ENCODE measurements at places on chromosomes 12 and 14.

DNA sequence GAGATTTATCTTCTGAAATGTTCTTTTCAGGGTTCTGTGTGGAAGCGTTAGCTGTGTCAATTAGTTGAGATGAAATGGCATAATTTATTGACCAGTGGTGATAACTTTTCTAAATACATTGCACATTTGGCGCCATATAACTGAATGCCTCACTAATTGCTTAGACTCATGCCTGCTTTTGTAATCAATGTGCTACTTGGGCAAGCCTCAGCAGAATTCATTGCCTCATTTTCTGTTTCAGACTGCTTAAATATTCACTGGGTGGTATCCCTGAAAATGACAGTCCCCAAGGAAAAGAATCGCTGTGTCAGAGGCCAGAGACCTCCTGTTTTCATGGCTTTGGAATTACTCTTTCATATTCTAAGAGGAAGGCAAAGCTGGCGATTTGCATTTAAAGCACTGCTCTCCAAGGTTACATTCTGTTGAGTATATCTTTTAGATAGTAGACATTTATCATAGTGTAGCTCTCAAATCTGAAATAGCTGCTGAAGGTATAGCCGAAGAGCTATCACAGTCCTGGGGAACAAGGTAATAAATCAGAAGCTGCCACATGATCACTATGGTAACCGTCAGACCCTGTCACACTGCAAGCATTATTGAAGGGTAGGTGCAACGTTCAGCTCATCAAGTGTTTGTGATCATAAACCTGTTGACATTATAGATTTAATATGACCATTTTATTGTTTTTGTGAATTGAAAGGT lies 297.3 kb upstream of the E2F7 start:
- no peak for DNase-seq

- no peak for DNase-seq
Measured at GRCh38 chr12:94706250-94706661, 55.9 kb upstream of the TMCC3 start.

GRCh38 chr14:59538936-59539335 lies 37.7 kb downstream of the CCDC175 start:
- DNase-seq, result no peak

- DNase-seq, result peak; percentile 48
Measured at GRCh38 chr14:32077081-32078022, at the start of gene ARHGAP5. Gene ARHGAP5 (plus strand): TSS chr14:32077304. CDS start chr14:32090670, 13,366 bp downstream.

GRCh38 chr14:43855556-43855955 lies 651.5 kb downstream of the FSCB start:
- DNase-seq, result no peak

DNA sequence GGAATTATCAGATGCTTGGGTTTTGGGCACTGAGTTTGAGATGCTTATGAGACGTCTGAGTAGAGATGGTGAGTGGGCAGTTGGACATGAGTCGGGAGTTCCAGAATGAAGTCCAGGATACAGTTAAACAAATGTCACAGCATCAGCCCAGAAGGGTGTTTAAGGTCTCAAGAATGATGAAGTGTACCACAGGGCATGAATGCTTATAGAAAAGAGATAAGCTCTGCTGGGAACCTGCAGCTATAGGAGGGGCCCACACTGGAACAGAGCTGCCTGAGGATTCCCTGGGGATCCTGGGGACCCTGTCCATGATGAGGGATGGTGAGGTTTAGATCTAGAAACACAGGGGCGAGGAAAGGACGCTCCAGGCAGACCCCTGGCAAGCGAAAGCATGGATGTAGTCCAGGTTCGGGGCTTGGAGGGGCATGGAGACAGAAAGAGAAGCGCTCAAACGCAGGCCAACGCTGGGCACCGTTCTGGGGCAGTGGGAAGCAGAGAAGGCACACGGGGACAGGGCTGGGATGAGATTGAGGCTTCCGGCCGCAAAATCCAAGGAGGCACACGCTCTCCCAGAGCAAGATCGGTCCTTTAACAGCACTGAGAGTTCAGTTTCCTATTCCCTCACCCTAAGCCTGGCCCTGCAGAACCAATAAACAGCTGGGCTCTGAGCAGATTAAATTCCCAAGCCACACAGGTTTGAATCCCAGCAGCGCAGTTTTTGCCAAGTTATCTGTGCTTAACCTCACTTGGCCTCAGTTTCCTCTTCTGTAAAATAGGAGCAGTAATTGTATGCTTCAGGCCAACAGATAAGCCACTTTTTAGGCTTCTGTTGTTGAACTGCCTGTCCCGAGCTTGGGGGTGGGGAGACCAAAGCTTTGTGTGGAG lies 52.9 kb downstream of the EID3 start:
- no peak for DNase-seq

DNA sequence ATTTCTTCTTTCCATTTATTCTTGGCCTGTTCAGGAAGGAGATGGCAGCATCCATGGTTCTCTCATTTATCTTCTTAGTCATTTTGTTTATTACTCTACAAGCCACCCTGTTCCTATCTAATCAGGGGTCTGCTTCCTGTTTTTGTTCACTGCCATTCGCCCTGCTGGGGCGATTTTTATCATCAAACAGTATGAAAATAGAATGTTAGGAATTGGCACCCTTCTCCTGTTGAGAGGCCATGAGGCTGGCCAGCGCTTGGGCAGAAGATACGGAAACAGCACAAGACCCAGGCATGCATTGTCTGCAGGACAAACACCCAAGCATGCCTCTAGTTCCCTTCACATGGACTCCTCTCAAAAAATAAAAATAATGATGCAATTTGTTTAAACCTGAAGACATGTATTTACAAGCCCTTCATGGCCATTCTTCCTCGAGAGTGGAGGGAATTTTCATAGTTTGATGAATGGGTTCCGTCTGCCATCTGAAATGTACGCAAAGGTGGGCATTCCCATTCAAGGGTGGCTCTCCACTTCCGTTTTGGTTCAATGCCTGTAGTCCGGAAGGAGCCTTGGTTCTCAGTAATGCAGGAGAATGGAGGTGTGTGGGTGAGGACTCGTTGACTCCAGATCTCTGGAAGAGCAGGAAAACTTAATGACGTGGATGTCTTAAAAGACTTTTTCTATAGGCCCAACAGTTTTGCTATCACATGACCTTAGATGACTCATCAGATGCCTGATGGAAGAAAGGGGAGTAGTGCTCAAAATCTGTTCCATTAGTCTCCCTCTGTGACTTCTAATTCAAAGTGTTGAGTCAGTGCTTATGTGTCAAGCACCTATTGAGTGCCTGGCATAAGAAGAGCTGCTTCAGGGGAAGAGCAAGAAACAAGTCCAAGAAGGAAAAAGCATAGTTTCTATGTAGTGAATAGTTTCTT lies 252.4 kb upstream of the TBX3 start:
- no peak for DNase-seq

DNA sequence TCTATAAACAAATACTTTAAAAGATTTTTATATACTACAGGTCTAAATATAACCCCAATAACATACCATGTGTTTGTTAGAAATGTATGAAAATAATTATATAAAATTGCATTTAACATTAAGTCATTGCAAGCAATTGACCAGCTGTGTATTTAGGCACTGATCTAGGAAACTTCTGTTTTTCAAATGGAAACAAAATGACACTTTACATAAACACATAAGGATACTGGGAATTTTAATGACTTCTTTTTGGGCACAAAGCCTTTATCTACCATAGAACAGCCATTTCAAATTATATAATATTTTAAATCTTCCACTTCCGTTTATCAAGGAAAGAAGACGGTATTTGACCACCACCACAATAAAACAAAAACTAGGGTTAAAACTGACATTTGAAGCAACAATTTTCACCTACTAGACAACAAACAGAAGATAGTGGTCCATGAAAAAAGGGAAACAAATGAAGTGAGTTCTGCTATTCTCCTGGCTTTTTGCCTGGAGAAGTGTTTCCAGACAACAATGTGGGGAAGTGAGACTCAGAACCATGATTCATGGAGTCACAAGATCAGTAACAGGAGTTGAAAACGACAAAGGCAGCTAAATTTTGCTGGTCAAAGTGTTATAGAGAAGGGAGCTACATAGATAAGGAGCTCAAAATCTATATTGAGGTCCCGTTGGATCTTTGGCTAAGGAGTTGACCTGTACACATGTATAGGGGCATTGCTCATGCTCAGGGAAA lies 475.1 kb downstream of the TRHDE start:
- no peak for DNase-seq

DNA sequence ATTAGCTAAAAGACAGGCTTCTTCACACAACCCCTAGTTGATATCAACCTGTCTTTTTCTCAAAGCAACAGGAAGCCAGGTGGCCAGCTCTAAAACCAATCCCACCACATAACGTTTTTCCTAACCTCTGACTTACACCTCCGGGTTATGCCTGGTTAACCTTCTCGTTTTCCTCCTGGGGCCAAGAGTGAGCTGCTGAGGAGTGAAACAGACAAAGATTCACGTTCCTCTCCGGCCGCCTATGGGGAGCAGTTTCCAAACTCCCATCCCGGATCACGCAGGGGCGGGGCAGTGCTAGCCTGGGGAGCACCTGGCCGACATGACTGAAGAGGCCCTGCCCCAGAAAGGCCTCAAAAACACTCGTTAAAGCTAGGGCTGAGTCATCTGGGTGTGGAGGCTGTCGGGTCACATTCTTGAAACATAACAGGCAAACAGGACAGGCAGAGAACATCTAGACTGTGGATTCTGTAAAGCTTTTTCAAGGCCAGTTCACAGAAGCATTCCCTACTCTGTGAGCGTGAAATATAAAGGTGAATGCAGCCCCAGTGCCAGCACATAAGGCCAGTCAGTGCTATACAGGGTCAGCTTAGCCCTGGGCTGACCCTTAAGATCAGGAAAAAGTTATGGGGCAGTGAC lies 25.9 kb upstream of the LGALS3 start:
- peak; percentile 70 for DNase-seq

DNA sequence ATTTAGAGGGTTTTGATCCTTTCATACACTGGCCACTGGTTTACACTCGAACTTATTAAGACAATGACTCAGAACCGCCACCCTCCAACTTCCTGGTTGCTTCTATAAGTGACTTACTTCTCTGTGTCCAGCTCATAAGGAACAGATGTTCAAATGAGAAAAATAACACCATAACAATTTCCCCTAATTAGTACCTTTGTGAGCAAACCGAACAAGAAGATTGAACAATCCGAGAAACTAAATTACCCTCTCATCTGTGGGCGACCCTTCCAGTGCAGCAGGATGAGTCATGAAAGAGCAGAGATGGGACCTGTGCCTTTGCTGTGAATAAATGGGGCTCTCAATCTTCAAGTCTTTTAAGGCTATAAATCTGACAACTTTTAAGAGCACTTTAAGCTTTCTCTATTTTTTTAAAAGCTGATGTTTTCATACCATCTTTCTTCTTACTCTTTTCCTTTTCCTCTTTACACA lies 146.8 kb upstream of the RASSF8 start:
- no peak for DNase-seq
